ENCODE measurements at places on chromosomes 3 and 15. TPM values are rescaled to one million over a fixed set of nuclear protein-coding genes. Genes with fewer than 3 reads are reported as not detected.

DNA sequence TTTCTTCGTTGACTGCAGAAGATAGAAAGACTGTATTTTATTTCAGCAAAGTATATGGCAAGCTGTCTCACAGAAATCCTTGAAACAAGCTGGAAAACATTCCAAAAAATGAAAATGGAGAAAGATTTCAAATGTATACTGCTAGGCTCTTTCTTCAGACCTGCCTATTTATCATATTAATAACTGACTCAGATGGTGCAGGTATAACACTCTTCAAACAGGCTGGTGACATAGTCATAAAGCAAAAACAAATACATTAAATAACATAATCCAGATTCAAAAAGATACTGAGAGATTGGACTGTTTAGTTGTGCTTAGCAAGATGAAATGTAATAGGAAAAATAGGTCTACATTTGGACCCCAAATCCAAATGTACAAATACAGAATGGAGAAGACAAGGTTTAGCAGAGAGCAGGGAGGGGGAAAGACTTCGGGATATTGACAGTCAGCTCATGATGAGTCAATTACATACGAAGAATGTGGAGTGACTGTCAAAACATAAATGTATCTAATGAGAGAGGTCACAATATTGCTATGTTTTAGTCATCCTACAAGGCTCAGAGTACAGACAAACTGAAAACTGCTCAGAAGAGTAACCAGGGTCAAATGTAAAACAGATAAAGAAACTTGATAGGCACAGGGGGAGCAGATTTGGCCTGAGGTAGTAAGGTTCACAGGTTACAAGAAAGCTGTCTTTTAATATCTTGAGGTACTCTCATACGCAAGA is 88.7 kb downstream of the DMXL2 start:
- H3K4me3 ChIP-seq = no peak overlapping the region
- no peak for DNase-seq
- H3K36me3 ChIP-seq = no peaks in the 10 kb centered on the region
- no peak overlapping the region for H3K27ac ChIP-seq

DNA sequence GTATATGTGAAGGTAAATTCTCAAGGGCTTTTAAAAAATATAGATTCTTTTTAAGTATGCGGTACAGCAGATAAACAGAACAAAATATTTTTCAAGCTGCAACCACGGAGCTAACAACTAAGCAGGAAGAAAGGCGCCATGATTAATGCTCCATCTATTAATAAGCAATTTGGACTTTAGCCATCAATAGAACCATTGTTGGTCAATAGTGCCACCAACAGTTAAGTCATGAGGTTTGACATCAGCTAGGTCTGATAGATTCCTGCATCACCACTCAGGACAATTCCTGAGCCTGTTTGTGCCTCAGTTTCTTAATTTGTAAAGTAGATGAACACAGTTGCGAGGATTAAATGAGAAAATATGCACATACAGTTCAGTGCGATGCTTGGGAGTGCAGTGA is 65.1 kb upstream of the FAM3D start:
- H3K27me3 ChIP-seq = peaks cover 2% of the 10 kb centered on the region
- no peak overlapping the region for H3K4me3 ChIP-seq

GRCh38 chr3:97764407-97765238 is at the start of gene ARL6:
Gene ARL6 (plus strand): TSS chr3:97764758. CDS start chr3:97768108, 3,350 bp downstream.
- H3K4me3 ChIP-seq = peak within 1 kb of the TSS; percentile 98
- peaks cover 3% of the 10 kb centered on the region for H3K27me3 ChIP-seq
- DNase-seq = peak; percentile 80
- H3K4me1 ChIP-seq = peaks cover 23% of the 10 kb centered on the region
- H3K36me3 ChIP-seq = no peaks in the 10 kb centered on the region
- H3K27ac ChIP-seq = peak within 1 kb of the TSS; percentile 89

GRCh38 chr15:63461230-63461985 is 43.0 kb upstream of the USP3 start:
- no peak overlapping the region for H3K27ac ChIP-seq
- no peak overlapping the region for H3K4me3 ChIP-seq
- peaks cover 7% of the 10 kb centered on the region for H3K27me3 ChIP-seq

Gene TUSC7
- total RNA-seq = not detected

DNA sequence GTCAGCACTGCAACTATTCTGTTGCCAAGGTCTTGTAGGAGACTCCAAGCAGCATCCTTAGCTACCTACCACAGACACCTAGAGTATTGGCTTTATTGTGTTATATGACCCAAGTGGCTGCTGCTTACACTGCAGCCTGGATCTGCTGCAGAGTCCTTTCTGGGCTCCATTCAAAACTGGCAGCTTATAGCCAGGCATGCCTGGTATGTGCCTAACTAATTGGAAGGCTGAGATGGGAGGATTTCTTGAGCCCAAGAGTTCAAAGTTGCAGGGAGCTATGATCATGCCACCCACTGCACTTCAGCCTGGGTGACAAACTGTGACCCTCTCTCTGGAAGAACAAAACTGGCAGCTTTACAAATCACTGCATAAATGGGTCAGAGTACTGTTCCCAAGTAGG is 8.6 kb downstream of the NDUFB4 start:
- DNase-seq = no peak
- H3K4me3 ChIP-seq = no peak overlapping the region
- H3K27ac ChIP-seq = no peak overlapping the region
- peaks cover 2% of the 10 kb centered on the region for H3K27me3 ChIP-seq
- peaks cover 22% of the 10 kb centered on the region for H3K36me3 ChIP-seq

DNA sequence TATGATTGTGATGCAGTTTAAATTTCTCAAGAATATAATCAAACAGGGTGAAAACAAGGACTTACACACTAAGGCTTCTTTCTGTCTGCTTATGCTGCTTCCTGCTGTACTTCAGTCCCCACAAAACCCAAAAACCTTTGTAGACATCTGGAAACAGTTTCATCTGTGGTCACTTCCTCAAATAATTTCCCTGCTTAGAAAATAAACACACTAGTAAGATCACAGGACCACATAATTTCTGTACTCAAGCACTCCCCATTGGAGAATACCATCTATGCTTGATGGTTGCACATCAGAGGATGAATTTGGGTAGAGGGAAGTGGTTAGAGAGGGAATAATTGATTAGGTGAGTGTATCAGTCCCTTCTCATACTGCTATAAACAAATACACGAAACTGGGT is 266.2 kb downstream of the LSAMP start:
- no peaks in the 10 kb centered on the region for H3K27me3 ChIP-seq
- no peaks in the 10 kb centered on the region for H3K4me1 ChIP-seq
- H3K27ac ChIP-seq = no peak overlapping the region

Gene MLF1
- 0.53 TPM for total RNA-seq
